NCI-H2171 treated with DMSO at 0.1 percent for 48 hours (cell line): ENCODE measurements at places on chromosomes 3 and 15.
A peak's percentile ranks its signal among the peaks of the same experiment; 100 is the strongest.

DNA sequence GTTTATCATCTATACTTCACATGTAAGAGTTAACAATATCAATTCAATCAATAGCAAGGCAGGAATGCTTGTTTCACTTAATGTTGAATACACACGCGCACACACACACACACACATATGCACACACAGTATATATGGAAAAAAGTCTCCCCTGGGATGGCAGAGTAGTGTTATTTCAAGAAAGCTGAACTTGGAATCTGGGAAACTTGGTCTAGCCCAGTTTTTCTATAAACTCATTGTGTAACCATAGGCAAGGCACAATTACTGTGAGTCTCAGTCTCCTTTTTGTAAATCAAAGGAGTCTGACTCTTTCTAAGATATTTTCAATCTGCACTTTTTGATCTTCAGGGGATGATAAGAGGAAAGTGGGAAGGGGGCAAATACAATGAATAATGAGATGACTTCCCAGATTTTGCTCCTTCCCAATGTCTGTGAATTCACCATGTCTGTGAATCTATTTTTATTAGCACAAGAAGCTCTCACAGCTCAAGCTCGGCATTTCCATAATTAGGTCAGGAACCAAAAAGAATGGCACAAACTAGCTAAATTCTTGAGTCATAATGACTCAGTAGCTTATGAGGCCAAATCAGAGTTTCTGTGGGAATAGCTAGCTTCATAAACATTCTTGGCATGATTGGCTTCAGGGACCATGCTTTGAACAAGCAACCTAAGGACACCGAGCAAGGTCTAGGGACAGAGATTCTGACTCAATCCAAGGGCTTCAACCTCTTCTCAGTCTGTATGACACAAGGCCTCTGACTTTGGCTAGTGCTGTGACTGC is 227.4 kb upstream of the DCBLD2 start:
- no peak for DNase-seq

- no peak for DNase-seq
These were observed 24.2 kb upstream of the CD96 start for GRCh38 chr3:111517801-111518200.

DNA sequence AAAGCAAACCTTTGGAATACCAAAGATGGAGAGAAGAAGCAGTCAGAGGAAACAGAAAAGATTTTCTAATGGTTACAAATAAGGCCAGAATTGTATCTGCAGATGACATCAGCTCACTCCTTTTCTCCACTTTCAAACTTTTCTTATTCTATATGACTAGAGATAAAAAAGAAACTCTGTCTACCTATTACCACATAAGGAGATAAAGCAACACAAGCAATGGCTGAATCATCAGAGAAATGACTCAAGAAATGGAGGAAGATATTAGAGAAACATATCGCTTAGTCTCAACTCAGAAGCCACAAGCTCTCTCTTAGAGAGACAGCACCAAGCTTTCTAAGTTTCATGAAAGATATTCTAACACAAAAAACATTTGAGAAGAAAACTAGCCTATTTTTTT is 784.0 kb downstream of the ZPLD1 start:
- no peak for DNase-seq

DNA sequence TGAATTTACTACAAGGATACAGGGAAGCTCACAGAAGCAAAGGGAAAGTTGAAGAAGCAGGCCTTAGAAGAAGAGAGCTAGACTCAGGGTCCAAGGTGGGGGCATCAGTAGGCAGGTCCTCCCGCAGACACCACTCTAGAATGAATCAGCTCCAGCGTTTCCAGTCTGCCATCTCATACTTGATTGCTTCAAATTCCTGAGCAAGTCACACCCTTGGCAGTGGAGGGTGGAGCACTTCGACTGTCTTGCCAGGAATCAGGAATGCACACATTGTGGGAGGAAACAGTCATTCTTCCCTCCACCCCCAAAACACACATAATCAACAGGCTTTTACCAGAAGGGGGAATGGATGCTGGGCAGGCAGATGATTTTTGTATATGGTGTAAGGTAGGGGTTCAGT is 78.5 kb downstream of the CHCHD6 start:
- no peak for DNase-seq

DNA sequence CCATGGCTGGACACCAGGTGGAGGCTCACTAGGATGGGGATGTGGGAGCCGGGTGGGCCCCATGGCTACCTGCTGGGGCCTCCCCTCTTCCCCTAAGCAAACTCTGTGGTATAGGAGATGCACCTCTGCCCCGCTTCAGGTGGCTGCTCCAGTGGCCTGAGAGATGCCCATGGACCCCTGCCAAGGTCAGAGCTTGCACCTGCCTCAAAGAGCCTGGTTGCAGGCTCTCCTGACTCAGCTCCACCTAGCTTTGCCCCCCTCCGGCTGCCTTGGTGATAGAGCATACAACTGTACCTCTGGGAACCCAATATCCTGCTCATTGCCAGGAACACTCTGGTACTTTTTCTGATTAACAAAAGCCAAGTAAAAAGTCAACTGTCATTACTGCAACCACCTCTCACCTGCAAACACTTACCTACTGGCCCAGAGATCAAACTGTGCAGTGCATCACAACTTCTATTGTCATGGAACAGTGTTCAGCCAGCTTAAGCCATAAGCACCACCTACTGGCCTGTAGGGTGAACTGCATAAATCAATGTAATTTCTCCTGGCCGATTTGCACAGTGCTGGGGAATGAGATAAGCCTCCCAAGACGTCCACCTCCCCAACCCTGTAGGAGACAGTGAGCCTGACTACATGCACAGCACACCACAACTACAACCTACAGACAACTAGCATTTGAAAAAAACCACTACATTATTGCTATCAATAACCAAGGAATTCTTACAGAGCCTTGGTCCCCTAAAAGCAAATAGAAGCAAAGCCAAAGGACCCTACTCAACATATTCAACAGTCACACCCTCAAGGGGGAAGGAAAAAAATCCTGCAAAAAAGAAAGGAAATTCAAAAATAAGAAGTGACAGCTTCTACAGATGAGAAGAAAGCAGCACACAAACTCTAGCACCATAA is 352.4 kb upstream of the ARHGEF26 start:
- peak; percentile 5 for DNase-seq

GRCh38 chr15:48967336-48967735 is 3.6 kb upstream of the SHC4 start:
- DNase-seq = no peak

DNA sequence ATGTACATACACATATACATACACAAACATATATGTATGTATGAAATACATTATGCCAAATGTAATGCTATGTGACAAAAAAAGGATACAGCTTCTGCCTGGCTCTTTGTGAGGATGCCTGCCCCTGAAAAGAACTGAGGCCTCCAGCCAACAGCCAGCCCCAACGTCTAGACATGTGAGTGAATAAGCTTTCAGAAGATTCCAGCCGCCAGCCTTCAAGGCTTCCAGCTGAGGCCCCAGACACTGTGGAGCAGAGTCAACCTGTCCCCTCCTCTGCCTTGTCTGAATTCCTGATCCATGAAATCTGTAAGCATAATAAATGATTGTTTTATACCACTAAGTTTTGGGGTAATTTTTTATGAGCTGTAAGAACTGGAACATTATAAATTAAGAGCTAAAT is 24.7 kb downstream of the GXYLT2 start:
- no peak for DNase-seq

DNA sequence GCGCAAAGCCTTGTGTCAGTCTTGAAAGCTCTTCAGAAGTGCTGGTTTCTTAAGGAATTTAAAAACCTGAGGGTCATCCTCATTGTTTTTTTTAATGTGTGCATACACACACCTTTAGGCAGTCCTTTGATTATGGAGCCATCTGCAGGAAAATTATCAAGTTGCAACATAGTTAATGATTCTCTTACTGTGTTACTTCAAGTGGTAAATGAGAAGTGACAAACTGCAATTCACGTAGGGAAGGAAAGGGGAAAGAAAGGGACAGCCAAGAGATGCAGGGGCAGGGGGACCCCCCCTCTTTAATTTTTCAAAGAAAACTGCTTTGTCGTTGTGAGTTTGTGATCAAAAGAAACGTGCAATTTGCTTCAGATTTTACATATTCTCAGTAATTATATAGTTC is 162.4 kb upstream of the CGNL1 start:
- peak; percentile 74 for DNase-seq

- peak; percentile 31 for DNase-seq
These were observed 76.0 kb downstream of the ADCY5 start for GRCh38 chr3:123372686-123373473.

- DNase-seq = no peak
These were observed 112.3 kb downstream of the CDIN1 start for GRCh38 chr15:36691579-36692357.

- peak; percentile 75 for DNase-seq
These were observed 117.4 kb downstream of the LIPC start for GRCh38 chr15:58549013-58549784.

GRCh38 chr3:177066068-177066467 is 131.2 kb downstream of the TBL1XR1 start:
- no peak for DNase-seq

DNA sequence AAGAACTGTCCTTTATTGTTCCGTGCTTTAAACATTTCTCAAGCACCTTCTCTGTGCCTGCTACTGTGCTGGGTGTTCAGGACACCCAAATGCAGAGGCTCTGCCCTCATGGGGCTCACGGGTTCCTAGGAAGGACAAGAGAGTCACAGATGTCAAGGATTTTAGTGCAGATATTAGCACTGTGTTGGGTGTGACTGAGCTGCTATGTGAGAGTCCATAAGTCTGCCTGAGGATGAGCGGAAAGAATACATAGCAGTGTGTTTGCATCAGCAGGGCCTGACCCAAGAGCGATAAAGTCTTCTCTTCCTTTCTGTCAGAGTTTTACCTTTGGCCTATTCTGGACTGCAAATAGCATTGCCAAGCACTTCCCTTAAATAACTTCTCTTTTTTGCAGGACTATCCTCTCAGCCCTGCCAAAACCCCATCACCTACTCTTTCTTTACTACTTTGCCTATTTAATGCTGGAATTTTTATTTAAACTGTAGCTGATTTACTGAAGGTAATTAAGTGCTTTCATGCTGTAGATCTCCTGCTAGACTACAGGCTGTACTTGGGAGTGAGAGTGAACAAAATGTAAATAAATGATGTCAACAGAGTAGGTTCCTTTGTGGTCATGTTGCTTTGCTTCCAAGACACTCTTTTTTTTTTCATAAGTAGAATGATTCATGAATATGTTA is 459.4 kb upstream of the TPRG1 start:
- DNase-seq = no peak

DNA sequence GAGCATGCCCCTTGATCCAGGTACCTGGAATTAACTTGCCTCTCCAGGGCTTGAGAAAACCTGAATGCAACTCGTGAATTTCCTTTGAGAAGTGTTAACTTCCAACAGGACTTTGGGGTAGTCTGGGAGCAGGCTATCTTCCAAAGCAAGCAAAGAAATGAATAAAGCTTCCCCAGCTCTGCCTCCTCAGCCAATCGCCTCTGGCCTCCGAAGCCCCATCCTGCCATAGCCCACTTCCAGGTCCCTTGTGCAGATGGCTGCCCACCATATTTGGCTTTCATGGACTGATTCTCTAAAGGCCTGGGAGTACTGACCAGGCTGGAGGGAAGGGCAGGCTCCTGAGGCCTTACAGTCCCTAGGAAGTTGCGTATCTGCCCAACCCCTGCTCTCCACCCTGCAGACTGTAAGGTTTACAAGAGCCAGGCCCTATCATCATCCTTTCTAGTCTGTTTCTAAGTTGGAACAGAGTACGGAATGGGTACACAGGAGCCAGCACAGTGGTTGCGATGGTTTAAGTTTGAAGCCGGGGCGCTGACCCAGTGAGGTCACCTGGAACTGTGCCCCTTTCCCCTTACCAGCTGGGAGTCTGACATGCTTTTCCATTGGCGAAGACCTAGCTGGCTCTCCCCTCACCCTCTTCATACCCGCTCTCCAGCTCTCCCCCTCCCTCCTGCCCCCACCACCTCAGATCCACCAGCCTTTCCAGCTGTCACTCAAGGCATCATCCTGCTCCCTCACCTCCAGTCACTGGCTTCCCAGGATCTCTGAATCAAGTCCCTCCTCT is 1.1 kb upstream of the PML start:
- DNase-seq = no peak

GRCh38 chr3:148681080-148681479 is 16.6 kb upstream of the AGTR1 start:
- no peak for DNase-seq

DNA sequence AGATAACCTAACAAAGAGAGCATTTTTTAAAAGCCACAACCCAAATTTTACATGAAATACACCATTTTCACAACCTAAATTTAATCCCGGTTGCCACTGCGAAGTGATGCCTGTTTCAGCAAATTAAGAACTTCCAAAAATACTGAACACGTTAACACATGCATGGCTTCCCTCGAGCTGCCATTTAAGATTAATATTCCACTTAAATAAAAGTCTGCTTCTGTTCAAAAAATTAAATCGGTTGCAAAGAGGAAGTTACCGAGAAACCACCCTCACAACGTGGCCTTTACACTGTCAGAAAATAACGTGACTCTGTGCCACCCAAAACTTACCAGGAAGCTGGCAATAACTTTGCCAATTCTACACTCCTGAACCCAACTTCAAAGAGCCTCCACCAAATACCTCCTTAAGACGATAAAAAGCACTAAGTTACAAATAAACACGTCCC is 1.2 kb downstream of the TBL1XR1 start:
- DNase-seq = peak; percentile 51

DNA sequence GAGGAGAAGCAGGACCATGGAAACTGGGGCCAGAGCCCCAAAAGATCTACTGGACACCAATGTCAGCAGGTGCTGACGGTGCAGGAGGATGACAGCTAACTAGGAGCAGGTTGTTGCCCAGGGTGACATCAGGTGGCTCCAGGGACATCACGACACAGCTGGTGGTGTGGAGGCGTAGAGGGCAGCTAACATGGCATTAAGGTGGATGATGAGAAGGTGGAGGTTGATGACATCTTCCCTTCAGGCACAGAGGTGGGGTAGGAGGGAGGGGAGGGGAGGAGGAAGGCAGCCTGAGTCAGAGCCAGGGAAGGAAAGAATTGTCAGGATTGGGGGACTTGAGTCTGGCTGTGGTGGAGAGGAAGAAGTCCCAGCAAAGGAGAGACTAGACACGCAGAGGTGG is 1.5 kb upstream of the EPHB1 start:
- no peak for DNase-seq

DNA sequence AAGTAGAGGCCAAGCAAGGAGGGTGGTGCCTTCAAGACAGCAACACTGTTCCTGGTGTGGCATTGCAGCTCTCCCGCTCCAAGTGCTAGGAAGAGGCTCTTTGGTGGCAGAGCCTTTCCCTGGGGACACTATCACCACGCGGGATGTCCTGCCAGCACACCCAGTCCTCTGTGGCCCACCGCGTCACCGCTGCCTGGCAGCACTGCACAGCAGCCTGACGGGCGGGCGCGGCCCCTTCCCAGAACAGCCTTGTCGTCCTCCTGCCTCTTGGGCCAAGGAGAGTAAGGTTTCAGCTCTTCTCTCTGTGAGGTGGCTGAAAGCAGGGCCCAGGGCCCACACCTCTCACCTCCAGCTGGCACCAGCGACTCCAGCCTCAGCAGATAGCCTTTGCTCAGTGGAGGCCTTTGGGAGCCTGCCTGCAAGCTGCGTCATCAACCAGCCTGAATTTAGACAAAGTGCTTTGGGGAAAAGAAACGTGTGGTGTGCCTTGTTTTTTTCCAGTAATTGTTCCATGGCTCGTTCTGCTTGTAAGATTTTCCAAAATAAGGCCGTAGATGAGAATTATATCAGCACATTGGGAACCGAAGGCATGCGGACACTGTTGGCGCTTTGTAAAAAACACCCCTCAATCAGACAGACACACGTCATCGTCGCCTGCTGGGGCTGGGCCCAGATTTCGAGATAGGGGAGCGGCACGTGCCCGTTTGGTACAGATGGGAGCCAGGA is 65.0 kb downstream of the AAGAB start:
- no peak for DNase-seq
